Endothelial cell (in vitro differentiated cells): ENCODE measurements at places on chromosomes 1 and 21. TPM values are rescaled to one million over a fixed set of nuclear protein-coding genes. Genes with fewer than 3 reads are reported as not detected.

- DNase-seq, result no peak
These were observed 16.3 kb upstream of the IFNLR1 start for GRCh38 chr1:24203404-24203803.

- no peak for DNase-seq
These were observed 4.7 kb downstream of the AGPAT3 start for GRCh38 chr21:43869486-43870325.

DNA sequence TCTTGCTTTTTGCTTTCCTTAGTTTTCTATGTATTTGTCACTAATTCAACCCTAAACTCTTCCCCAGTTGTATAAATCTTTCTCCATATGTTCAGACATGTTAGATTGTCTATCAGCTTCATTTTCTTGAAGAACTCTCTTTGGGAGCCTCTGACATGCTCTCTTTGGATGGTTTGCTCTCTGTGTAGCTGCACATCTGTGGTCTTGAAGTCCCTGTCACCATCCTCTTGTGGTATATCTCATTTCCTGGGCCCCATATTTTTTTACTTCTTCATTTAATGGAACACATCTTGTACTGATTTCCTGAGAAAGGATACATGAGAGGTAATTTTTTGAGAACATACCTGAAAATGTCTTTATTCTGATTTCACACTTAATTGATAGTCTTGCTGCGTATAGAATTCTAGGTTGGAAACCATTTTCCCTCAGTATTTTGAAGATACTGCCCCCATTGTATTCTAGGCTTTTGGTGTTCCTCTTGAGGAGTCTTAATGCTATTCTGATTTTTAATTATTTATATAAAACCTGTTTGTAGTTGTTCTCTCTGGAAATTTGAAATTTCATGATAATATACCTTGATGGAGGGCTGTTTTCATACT lies 72.6 kb downstream of the ST3GAL3 start:
- no peak for DNase-seq

CTSK gene
- total RNA-seq, result 110 TPM

S100A14 gene
- not detected for total RNA-seq

CNR2 gene
- total RNA-seq, result not detected
